SK-MEL-5 (cell line): ENCODE measurements at places on chromosomes 13 and 19.

DNA sequence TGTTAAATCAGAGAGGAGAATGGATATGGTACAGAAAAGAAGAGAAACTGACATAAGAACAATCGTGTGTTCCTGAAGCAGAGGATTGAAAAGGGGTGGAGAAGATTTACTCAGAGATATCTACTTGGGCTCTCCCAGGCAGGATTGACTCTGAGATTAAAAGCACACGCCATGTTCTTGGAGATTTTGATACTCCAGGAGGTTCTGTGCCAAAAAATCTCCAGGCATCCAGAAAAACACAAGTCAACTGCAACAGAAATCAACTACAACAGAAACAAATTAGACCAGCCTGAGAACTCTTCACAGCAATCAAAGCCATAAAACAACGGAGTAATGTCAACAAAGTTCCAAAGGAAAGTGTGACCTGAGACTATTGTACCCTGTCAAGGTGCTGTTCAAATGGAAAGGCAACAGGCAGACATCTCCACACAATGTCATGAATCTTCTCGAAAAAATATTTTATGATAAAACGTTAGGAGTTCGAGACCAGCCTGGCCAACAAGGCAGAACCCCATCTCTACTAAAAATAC lies 104.2 kb downstream of the UBL3 start:
- DNase-seq, result no peak

DNA sequence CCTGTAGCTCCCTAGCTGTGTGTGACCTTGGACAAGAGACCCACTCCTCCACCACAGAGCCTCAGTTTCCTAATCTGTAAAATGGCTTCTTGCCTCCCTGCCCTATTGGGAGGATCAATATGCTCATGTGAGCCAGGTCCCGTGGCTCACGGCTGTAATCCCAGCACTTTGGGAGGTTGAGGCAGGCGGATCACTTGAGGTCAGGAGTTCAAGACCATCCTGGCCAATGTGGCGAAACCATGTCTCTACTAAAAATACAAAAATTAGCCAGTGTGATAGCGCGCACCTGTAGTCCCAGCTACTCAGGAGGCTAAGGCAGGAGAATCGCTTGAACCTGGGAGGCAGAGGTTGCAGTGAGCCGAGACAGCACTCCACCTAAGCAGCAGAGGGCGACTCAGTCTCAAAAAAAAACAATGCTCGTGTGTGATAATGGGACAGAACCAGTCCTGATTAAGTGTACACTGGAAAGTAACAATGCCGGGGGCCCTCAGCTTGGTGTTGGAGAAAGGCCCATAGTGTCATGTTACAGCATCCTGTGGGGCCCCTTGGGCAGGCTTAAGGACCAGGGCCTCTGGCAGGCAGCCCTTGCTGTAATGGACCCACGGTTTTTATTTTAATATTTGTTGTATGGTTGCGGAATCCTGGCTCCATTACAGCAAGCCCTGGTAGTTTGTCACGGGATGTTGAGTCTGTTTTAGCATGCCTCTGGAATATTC lies 6.8 kb downstream of the RPS11 start:
- peak; percentile 68 for DNase-seq

DNA sequence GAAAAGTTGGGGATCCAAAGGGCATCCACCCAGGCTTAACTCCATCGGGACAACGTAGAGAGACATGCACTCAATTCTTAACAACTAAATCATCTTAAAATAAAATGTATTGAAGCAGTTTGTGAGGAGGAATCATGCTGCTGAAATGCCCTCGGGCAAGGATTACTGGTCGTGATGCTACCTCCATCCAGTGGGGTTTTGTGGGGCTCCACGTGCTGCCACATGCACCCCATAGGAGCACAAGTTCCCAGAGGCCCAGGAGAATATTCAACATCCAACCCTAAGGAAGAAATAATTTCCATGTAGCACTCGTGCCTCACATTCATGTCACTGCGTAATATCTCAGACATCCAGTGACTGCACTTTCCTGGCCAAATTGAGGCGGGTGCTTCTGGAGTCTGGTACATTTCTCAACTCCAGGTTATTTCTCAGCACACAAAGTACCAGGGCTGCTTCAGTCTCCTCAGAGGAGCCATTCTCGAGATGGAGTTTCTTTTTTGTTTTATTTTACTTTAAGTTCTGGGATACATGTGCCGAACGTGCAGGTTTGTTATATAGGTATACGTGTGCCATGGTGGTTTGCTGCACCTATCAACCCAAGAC lies 429.8 kb downstream of the FOXO1 start:
- no peak for DNase-seq

GRCh38 chr13:27774651-27775050 lies 17.6 kb upstream of the GSX1 start:
- DNase-seq, result no peak

DNA sequence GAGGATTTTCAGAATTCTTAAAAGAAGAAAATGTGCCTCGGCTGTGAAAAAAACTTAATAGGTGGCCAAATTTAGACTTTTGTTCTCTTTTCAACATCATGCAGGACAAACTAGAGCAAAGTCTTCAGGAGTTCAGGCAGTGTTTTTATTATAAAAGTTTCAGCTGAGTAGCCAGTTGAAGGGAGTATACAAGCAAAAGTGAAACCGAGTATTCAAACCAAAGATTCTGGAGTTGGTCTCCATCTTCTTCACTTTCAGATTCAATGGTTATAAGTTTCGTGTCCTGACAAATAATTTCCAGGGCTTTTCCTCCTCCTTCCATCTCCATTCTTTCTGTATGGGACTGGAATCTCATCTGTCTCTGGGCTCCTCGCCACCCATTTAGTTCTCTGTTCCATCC lies 379.7 kb downstream of the GPC5 start:
- no peak for DNase-seq

DNA sequence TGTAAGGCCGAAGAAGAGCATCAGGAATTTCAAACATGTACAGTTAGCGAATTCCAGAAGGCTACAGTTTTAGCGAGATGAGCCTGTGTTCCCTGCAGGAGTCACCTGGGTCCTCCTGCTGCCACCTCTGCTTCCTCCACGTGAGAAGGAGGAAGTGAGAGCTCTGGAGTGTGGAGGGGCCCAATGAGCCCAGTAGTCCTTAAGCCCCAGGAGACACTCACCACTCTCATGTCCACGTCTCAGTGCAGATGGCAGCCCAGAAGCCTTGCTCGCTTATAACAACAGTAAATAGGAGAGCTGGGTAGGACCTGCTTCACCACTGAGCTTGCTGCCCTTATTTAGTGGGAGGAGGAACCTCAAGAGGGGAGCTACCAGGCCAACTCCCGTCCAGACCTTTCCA lies 44.3 kb downstream of the SERP2 start:
- DNase-seq, result no peak

DNA sequence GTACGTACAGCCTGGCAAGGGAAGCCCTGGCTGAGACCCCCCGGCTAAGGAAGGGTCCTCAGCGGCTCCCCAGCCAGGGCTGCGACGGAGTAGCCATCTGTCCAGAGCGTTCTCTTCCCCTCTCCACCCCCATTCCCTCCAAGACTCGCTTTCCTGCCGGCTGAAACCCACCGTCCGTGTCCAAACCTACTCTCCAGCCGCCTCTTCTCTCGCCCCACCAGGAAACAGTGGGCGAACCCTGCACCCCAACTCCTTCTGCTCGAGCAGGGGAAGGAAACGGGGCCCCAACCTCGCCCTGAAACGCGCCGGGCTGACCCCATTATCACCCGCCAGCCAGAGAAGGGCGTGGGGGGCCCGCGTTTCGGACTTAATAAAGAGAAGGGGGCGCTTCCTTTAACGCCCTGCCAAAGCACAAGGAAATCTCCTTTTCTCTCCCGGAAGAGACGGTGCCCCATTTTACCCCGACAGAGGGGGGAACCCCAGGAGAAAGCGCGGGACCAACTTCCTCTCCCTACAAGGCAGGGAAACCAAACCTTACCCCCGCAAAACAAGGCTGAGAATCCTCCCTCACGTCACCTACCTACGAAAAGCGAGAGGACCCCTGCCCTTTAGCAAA lies 2.5 kb downstream of the ZC3H4 start:
- DNase-seq, result no peak

- DNase-seq, result no peak
These were observed 6.3 kb downstream of the ARRDC5 start for GRCh38 chr19:4896372-4896771.

DNA sequence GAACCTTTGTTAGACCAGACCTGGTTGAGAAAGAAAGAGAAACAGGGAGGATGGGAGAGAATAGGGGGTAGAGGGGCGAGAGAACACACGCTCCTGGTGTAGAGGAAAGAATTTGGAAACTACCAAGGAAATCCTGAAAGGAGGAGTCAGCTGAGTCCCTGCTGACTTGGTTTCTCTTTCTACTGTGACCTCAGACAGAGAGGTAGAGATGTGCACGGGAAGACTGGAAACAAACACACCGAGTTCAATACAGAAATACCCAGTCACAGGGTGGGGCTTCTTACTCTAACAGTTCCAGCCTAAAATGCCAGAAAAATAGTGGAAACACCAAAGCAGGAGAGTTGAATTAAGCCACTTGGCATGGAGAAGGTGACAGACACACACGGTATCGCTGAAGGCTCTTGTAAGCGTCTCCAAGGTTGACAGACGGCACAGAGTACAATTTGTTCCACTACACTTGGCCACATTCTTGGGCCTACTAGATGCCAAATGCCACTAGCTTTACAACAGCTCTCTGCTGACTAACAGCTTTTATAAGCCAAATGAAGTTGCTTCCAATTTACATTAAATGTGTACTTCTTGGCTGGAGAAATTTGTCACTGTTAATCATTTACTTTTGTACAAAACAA lies 28.1 kb downstream of the LATS2 start:
- peak; percentile 24 for DNase-seq

GRCh38 chr13:32889986-32890565 lies 126.1 kb upstream of the KL start:
- DNase-seq, result no peak

GRCh38 chr19:14440049-14440448 lies 6.9 kb downstream of the PKN1 start:
- no peak for DNase-seq

DNA sequence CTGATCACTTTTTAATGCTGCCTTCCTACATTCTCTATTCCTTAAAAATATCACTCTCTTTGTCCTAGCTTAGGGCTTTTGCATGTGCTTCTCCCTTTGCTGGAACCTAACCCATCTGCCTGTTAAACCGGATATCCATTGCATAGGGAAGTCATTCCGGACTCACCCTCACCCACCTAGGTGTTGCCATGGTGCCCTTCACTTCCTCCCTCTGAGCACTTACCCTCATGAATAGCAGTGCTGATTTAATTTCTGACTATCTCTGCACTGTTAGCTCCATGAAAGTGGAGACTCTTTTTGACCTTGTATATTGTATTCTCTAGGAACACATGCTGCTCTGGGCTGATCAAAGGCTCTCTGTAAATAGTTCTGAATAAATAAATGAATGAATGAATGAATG lies 401.9 kb downstream of the PCDH20 start:
- DNase-seq, result no peak

DNA sequence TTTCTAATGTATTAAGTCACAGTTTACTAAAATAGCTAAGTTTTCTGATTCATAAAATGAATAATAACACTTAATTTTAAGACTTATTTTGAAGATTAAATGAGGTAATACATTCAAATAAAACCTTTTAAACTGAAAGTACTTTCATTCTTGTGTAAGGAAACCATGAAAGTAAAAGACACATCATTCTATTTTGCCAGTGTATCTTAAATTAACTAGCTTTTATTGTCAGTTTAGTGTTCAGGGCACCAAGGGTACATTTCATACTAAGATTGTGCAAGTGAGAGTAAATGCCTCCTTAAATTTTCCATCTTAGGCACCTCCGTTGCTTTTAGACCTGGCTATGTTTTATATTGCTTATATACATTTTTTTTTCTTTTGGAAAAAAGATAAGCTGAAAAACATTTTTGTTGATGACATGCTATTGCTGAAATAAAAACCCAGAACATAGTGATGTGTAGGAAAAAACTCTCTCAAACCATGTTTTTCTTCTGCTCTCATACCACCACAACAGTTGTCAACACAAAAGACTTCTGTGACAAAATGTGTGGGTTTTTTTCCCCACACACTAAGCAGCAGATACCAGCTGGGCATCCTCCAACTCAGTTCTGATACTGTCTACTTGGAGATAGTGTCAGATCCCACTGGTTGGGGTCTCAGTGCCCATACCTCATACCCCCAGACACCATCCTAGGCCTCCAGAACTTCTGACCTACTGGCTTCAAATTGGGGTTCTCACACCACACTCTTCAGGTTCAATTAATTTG lies 30.7 kb upstream of the LPAR6 start:
- DNase-seq, result no peak

- DNase-seq, result no peak
These were observed 16.3 kb downstream of the LCP1 start for GRCh38 chr13:46165485-46166223.

DNA sequence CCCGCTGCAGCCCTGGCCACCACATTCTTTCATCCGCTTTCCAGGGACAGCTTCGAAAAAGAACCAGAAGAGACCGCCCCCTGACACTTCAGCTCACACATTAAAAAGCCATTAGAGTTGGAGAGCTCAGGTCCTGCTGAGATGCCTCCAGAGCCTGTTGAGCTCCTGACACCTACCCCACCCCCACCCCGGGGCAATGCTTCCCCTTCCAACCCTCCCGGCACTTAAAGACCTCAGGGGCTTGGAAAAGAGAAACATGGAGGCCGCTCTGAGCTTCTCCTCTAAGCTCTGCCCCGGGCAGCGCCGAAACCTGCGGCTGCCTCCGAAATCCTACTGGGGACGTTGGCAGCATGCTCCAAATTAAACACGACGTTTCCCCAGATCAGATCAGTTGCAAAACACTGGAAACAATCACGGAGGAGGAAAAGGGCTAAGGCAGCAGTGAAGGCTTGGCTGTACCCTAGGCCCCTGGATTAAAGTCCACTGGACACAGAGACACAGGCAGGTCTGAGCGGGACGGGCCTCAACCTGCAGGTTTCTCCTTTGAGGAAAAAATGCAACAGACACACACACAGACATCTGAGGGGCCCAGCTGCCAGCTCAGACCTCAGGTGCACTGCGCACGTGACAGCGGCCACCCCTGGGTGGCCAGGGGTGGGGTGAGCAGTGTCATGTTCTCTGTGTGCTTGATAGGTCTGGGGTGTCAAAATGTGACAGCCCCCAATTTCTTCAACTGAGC lies 9.6 kb downstream of the SH3GL1 start:
- no peak for DNase-seq

- DNase-seq, result peak; percentile 18
These were observed 347.2 kb downstream of the ZNF536 start for GRCh38 chr19:30719189-30719998.

DNA sequence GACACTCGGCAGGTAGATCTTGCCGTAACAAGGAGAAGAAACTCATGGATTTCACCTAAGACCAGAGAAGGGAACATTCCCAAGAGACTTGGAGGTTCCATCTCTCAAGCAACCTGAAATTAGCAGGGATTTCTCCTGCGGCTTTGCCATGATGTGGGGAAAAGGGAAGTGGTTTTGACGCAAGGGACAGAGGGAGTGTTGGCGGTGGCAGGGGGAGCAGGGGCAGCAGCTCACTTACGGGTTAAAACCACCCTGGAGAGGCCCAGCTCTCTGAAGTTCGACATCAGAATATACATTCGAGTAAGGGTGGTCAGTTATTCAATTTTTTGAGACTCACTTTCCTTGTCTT lies 76.1 kb upstream of the POMP start:
- DNase-seq, result no peak

GRCh38 chr13:66375756-66376155 lies 854.4 kb downstream of the PCDH9 start:
- no peak for DNase-seq
